CD4-positive, alpha-beta T cell treated with Interleukin-4 for 4 hours (primary cell): ENCODE measurements at places on chromosomes 1 and 21.

GRCh38 chr21:16865632-16866031 is 647.2 kb upstream of the CXADR start:
- DNase-seq: no peak

GRCh38 chr1:58390091-58390490 is 156.4 kb downstream of the OMA1 start:
- DNase-seq: no peak

DNA sequence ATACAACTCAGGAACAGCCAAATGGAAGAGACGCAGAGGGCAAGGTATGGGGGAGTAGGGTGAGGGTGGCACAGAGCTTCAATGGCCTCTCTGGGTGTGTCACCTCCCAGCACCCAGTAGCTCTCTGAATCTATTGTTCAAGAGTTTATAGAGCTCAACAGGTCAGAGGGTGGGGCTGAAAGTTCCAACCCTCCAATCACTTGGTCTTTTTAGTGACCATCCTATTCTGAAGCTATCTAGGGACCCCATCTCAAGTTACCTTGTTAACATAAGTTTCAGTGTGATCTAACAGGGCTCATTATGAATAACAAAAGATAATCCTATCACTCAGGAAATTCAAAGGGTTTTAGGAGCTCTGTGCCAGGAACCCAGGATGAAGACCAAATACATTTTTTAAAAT is 31.2 kb upstream of the ZNF697 start:
- no peak for DNase-seq

DNA sequence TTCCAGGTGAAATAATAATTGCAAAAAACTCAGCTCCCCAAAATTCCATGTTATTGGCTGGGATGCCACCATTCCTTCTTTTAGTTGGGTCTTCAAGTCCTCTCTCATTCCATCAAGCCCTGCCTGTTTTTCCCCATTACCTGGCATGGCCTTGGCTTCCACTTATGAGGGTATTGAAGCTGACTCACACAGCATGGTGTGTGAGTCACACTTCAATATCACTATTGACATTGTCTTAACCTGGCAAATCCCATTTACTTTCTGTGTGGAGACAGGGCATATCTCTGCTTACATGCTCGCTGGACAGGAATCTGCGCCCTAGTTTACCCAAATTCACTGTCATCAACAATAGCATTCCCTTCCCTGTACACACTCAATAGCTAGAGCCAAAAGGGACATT is 1806.8 kb downstream of the BRINP3 start:
- DNase-seq: no peak

DNA sequence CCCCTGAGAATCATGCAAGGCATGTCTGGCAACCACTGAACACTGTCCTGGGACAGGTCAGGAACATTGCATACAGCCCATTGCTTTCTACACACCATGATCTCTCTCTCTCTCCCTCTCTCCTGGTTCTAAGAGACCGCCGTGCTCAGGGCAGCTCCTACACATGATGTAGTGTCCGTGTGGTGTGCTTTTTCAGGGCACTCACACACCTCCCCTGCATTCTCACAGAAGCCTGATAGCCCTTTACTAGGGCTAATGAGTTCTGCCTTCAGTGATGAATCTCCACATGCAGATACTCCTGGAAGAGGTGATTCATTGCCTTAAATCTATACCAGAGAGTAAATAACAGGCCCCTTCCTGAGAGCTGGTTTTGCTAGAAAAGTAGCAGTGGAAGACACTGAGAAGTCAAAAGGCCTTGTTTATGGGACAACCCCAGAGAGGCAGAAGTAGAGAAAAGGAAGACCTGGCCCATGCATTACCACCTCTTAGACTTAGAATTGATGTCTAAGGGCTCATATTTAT is 7.2 kb upstream of the OLFML2B start:
- DNase-seq: no peak

- DNase-seq: no peak
Observed at GRCh38 chr1:239886266-239886665, 205.4 kb upstream of the FMN2 start.

- DNase-seq: no peak
Observed at GRCh38 chr1:24468685-24469316, 33.8 kb upstream of the RCAN3 start.

DNA sequence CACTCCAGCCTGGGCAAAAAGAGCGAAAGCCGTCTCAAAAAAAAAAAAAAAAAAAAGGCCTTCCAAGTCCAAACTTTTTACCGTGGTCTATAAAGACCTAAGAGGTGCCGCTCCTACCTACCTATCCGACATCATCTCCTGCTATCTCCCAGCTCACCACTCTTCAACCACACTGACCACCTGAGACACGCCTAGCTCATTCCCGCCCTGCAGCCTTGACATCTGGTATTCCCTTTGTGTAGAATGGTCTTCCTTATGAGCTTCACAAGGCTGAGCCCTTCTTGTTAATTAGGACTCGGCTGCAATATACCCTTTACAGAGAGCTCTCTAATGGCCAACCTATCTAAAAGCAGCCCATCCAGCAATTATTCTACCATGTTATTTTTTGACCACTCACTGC is 680 bp downstream of the MAGOH start:
- DNase-seq: no peak

DNA sequence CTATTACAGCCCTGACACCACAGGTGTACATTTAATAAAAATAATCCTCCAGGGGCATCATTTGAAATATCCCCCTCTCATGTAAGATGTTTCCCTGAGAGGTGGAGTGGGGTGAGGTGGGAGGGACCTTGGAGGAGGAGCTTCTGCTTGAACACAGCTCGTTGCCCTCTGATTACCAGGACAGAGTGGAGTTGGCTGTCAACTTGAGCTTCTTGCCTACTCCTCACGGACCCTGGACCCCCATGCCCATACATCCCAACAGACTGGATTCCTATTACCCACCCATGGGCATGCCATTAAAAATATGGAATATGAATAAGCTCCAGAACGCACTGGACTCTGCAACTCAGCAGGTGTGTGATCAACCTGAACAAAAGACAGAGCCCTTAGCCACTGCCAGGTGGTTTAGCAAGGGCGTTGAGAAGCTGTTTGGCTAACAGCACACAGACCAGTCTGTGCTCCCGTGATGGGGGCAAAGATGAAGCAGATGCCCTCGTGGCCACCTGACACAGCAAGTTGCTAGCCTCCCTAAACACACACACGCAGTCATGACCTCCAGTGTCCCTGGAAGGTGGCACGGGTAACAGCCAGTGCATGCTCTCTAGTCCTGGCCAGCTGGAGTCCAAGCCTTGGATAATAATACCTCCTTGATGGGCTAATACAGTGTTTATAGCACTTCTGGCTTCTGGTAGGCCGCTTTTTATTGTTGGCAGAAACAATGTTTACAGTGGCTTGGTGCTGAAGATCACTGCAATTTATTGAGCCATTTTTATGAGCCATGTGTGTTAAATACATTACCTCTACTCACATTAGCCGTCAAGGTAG is 155.0 kb downstream of the TOMM20 start:
- no peak for DNase-seq

GRCh38 chr1:179817056-179817455 is 60.5 kb downstream of the TOR1AIP2 start:
- DNase-seq: no peak

DNA sequence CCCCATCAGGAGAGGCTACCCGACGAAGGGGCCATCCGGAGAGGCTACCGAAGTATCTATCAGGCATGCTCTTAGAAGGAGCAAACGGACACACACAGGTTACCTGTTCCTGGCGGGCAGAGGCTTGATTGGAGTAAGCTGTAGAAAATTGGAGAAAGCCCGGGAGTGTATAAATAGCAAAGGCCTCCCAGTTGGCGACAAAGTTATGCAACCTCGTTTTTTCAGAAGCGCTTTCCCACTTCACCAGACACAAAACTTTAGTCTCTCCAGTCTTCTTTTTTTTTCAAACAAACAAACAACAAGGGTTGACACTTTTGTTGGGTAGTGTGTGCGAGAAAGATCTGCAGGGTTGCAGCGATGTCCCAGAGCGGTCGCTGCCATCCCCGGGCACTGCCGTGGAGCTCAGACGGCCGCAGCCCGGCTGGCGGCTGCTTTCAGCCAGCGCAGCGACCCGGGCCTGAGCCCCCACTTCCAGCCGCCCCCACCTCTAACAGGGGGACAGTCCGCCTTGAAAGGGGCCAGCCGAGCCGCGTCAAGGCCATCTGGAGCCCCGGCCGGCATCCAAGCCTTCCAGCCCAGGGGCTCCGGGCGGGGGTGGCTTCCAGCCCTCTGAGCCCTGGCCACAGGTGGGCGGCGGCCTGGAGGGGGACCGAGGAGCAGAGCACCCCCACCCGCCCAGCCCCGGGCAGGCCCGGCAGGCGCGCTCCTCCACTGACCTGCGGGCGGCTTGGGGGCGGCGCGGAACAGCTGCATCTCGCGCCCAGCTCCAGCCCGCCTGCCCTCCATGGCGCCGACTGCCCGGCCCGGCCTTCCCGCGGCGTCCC is 616 bp downstream of the MCOLN3 start:
- DNase-seq: no peak

DNA sequence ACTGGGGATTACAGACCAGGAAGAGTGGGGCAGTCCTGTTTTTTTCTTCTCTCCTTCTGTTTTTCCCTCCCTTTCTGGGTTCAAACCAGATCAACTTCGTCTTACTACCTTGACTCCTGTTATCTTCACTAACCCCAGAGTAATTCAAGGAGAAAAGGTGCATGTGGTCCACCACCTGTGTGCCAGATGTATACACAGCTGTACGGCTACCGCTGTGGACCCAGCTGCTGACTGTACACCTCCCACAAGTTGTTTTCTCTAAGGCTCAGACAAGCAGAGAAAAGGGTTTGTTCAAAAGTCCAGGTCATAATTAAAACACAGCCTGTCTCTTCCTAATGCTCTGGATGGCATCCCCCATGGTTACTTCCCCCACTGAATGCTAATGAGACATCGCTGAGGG is 102.1 kb downstream of the LMX1A start:
- DNase-seq: no peak

GRCh38 chr1:211501711-211502400 is 9.9 kb upstream of the RD3 start:
- no peak for DNase-seq

DNA sequence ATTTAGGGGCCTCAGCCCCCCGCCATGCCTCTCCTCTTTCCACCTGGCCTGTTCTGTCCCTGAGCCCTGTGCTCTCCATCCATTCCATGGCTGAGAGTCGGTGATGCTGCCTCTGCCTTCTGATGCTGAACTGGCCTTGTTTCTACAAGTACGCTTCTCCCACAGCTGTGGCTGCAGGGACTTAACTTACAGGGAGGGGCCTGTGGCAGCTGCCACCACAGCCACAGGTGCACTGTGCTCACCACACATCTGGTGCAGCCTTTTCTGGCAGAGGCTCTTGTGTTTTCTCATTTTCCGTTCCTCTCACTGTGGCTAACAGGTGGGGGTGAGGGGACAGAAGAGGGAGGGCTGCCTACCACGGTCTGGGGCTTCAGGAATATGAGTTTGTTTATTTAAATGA is 4.2 kb downstream of the FMO1 start:
- no peak for DNase-seq

DNA sequence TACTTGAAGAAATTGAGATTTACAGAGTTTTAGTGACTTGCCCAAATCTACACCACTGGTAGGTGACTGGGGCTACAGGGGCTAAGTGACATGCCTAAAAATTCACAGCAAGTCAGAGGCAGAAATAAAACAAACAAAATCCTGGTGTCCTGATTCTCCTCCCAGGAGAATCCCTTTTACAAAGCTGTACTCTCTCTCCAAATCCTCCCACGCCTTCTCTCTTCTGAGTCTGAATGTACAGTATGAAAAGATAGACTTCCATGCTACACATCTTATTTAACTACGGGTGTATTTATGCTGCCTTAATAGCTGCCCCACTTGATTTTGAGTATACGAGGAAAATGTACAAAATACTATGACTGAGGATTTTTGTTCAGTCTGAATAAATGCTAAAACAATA is 65.4 kb downstream of the SGIP1 start:
- DNase-seq: no peak

- DNase-seq: no peak
Observed at GRCh38 chr1:160227034-160227433, 21.9 kb downstream of the PEA15 start.

- DNase-seq: no peak
Observed at GRCh38 chr1:21612057-21612456, 57.1 kb downstream of the RAP1GAP start.

- DNase-seq: no peak
Observed at GRCh38 chr21:34916446-34916845, 132.7 kb downstream of the RUNX1 start.

GRCh38 chr1:201655243-201655642 is 116.3 kb downstream of the NAV1 start:
- DNase-seq: no peak

DNA sequence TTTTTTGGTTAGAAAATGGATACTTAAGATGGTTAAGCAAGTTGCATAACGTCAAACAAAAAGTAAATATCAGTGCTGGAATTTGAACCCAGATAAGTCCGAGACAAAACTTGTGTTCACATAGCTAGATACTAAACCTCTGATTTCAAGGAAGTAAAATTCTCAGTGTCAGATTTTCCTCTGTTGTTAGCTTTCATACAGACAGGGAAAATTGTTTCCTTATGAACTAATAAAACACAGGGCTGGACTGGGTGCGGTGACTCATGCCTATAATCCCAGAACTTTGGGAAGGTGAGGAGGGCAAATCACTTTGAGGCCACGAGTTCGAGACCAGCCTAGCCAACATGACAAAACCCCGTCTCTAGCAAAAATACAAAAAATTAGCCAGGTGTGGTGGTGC is 51.3 kb downstream of the PCNX2 start:
- DNase-seq: no peak

GRCh38 chr1:45037456-45037855 is 25.4 kb downstream of the UROD start:
- DNase-seq: no peak

GRCh38 chr1:82329226-82329625 is 528.5 kb downstream of the ADGRL2 start:
- DNase-seq: no peak

DNA sequence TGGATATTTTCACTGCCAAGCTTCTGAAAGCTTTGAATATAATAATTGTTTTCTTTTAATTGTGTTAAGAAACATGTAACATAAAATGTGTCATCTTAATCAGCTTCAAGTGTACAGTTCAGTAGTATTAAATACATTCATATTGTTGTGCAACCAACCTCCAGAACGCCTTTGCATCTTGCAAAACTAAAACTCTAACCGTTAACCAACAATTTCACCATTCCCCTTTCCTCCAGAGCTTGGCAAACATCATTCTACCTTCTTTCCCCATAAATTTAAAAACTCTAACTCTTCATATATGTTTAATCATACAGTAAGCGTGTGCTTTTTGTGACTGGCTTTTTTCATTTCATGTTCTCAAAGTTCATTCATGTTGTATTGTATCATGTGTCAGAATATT is 2.1 kb downstream of the MNDA start:
- DNase-seq: no peak

DNA sequence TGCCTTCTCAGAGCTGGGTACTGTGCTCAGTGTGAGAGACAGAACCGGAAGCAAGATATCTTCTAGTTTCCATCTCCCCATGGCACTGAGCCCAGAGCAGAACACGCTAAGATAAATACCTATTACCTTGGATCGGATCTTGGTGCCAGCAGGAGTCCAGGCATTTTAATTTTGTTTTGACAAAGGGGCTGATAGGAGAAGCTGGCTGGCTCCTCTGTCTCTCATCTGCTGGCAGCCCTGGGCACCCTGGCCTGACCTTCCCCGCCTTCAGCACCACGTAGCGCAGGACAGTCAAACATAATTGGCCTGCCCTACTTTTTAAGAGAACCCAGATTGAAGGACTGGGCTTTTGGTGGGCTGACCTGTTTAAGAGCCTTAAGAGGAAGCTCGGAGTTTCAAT is 160.7 kb upstream of the KLHDC7A start:
- no peak for DNase-seq

GRCh38 chr1:31593136-31593665 is 16.9 kb downstream of the TINAGL1 start:
- DNase-seq: no peak
